Mucosa of gallbladder (tissue), 1 donor: ENCODE measurements at places on chromosomes 6 and 20. TPM values are rescaled to one million over a fixed set of nuclear protein-coding genes. Genes with fewer than 3 reads are reported as not detected.

GRCh38 chr6:106397431-106397830 lies 36.9 kb downstream of the CRYBG1 start:
- no peak for DNase-seq

- DNase-seq = no peak
These were observed 104.9 kb upstream of the SLC22A23 start for GRCh38 chr6:3561725-3562124.

- DNase-seq = no peak
These were observed 33.9 kb downstream of the JAG1 start for GRCh38 chr20:10639737-10640556.

GRCh38 chr6:3019065-3019464 lies 19.4 kb downstream of the NQO2 start:
- DNase-seq = no peak

GRCh38 chr6:96675597-96675996 lies 112.7 kb downstream of the FHL5 start:
- DNase-seq = no peak

DNA sequence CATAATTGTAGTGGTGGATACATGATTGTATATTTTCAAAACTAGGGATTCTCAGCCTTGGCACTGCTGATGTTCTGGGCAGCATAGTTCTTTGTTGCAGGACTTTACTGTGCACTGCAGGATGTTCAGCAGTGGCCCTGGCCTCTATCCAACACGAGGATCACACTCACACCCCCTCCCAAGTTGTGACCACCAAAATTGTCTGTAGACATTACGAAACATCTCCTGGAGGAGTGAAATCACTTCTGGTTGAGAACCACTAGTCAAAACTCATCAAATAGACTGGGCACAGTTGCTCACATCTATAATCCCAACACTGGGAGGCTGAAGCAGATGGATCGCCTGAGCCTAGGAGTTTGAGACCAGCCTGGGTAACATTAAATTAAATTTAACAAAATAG lies 123.1 kb upstream of the CDYL start:
- no peak for DNase-seq

DNA sequence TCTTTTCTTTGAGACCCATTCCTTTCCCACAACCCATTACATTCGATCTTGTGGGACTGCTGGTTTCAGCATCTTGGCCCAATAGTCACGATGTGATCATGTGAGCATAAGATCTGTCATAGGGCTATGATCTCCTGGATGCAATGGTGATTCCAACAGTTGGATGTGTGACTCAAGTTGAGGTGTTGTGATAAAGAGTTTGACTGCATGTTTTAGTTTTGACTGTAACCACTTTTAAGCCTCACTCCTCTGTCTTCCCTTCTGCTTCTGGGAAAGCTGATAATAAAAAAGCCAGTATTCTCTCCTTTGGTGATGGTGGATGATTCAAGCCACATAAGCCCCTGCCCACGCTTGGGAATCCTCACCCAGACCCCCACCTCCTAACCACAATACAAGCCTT lies 117.0 kb upstream of the ASCC3 start:
- no peak for DNase-seq

- no peak for DNase-seq
These were observed 23.9 kb upstream of the MOXD1 start for GRCh38 chr6:132425176-132425575.

GRCh38 chr6:142848156-142848555 lies 96.8 kb downstream of the HIVEP2 start:
- no peak for DNase-seq

GRCh38 chr6:82766476-82766875 lies 299.2 kb downstream of the UBE3D start:
- no peak for DNase-seq

DNA sequence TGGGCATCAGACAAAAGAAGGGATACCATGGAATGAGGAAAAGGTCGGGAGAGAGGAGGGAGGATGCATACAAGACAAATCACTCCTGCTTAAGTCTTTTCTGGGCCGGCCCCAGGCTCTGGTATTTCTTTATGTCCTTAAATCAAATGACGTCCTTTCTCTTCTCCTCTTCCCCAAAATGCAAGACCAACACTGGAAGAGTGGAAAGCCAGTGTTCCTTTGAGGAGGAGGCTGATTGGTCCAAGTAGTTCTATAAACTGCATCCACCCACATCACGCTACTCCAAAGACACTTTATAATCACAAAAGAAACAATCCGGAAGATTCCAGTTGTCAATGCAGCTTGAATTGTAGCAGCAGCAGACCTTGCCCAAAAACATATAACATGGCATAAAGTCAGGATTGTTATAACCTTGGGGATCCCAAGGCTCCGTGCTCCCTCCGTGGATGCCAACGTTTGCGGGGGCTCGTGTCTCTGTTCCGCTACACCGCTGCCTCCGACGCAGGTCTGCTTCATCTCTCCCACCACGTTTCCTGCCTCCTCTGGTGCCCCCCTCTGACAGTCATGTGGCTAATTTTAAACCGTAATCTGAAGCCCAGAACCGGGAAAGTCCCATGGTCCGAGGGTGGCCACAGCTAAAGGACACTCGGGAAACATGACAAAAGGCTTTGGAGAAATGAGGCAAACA lies 47.1 kb downstream of the MCUR1 start:
- peak; percentile 45 for DNase-seq

DNA sequence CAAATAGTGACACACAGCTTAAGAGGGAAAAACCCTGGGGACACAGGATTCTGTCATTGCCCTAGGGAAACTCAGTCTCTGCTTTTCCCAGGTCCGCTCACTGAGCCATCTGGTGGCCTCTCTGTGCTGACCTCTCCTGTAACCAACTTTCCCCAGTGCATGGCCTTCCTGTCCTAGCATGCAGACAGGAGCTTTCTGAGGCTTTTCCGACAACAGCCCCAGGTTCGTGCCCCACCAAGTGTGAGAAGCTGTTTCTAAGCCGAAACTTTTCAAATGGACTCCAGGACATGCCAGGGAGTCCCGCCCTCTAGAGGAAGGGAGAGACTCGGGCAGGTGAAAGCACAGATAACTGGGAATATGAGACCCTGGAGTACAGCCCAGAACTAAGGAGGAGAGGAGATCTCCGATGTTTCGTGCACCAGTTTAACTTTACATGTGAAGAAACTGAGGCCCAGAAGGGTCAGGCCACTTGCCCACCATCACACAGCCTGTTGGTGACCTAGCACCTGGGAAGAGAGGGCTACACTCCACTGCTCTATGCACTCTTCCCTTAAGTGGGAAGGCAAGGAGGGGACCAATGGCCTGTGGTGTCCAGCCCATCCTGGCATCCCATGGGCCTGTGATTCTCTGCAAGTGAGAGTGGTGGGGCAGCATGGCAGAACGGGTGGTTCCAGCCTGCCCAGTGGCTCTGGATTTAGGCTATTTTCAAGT lies 46.2 kb downstream of the RPP40 start:
- DNase-seq = no peak

- DNase-seq = no peak
These were observed 190.8 kb downstream of the EPM2A start for GRCh38 chr6:145544514-145544913.

ELOVL2 gene
- 0.81 TPM for total RNA-seq

EMILIN3 gene
- total RNA-seq = 0.63 TPM

SLC17A1 gene
- total RNA-seq = 0.63 TPM

PLCG1 gene
- total RNA-seq = 138 TPM
